ENCODE measurements at places on chromosomes 7 and 10.

DNA sequence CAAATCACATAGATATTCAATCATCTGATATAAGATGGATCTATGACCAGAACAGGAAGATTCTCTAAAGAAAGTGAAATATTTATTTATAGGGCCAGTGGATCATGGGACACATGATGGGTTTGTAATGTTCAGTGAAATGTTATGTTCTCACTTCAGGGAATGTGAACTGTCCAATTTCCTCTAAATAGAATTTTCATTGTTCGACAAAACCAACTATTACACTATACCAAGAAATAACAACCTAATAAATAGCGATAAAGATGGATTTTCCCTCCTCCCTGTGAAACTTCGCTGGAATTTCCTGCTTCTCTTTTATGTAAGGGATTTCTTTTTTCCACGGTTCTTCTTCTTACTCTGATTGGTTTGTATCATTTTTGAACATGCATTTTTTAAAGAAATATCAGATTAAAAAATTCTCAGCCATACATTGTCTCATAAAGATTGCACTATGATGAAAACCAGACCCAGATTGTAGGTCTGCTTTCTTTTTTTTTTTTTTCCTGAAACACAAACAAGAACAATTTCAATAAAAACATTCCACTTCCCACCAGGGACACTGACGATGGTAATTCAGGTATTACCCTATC, 139.8 kb upstream of the ZEB1 start:
- no peak for DNase-seq

DNA sequence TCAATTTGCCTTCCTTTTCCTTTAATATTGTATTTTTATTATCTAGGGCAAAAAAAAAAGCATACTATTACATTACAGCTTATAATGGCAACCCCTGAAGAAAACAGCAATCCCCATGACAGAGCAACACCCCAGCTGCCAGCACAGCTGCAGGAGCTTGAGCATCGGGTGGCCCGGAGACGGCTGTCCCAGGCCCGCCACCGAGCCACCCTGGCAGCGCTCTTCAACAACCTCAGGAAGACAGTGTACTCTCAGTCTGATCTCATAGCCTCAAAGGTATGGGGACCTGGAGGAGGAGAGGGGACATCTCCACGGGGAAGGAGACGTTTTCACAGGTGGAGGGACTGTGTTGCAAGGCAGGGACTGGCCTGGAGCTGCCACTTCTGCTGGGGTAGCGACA, 6.8 kb downstream of the STRA8 start:
- no peak for DNase-seq

- no peak for DNase-seq
Observed at GRCh38 chr7:143974459-143974858, 19.8 kb downstream of the OR2F1 start.

DNA sequence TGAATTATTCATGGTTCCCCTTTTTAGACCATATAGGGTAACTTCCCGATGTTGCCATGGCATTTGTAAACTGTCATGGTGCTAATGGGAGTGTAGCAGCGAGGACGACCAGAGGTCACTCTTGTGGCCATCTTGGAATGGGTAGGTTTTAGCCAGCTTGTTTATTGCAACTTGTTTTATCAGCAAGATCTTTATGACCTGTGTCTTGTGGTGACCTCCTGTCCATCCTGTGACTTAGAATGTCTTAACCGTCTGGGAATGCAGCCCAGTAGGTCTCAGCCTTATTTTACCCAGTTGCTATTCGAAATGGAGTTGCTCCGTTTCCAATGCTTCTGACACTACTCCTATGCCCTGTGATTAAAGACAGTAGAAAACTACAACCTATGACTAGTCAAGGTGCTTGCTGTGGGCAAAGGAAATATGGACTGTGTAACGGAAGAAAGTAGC, 18.8 kb upstream of the PAXIP1 start:
- no peak for DNase-seq

GRCh38 chr10:48511875-48512231, 93.0 kb downstream of the ARHGAP22 start:
- DNase-seq, result no peak

GRCh38 chr10:14535457-14536130, 204.9 kb upstream of the FRMD4A start:
- no peak for DNase-seq

GRCh38 chr10:88857831-88858230, 6.2 kb upstream of the ANKRD22 start:
- no peak for DNase-seq

DNA sequence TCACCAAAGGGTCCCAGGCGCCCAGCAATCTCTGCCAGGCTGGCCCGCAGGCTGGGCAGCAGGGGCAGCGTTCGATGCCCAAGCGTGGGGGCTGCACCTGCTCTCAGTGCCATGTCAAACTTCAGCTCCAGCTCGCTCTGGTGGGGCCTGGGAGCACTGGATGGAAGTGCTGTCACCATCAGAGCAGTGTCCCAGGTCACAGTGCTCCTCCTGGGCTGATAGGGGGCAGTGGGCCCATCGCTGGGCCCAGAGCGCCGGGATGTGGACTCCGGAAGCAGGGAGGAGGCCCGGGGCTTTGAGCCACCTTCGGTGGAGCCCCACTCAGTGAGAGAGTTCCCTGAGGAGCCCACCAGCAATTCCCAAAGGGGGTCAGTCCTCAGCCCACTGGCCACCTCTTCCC, 2.2 kb downstream of the PRRT4 start:
- no peak for DNase-seq

GRCh38 chr7:154406312-154406711, 354.1 kb downstream of the DPP6 start:
- no peak for DNase-seq

DNA sequence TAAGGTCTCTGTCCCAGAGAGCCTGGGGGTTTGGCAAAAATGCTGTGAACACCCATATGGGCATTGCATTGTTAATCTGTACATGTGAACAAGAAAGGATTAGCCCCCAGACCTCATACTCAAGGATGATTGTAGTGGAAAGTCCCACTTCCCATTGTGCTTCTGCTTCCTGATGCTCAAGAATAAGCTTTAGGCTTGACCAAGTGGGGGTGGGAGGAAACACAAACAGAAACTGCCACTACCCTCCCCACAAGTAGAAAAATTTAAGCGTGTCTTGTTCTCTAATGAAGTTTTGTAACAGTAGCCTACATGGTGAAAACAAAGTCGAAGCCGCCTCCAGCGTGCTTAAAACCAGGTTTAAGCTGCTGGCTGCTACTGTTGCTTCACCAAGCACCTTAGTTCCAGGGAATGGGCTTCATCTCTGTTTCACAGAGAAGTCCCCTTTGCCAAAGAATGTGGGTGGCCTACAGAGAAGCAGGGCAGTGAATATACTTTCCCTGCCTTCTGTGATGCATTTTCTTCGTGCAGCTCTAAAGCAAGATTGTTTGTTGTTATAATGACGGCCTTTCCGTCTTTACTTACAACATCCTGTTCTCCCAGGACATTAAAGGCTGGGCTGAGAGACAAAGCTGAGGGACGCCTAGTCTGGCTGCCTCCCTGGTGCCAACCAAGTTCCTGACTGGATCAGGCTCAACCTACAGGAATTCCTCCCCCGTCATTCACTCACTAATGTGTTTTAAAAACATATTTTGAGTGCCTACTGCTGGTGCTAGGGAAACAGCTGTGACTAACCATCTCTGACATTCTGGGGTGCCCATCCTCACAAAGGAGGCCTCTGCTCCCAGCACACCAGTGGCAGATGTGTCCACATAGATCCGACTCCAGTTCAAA, 32.1 kb upstream of the CCSER2 start:
- DNase-seq, result peak; percentile 46

- no peak for DNase-seq
Observed at GRCh38 chr7:36430186-36430585, 40.5 kb downstream of the ANLN start.

GRCh38 chr7:66443946-66444345, 184.7 kb upstream of the KCTD7 start:
- DNase-seq, result no peak
